ENCODE measurements at places on chromosomes 4 and X.

- peak; percentile 85 for DNase-seq
These were observed at the start of gene ZNF827 for GRCh38 chr4:145938618-145939440. Gene ZNF827, minus strand, starts transcription at chr4:145938823. Its CDS starts 416 bp downstream, at chr4:145938407.

DNA sequence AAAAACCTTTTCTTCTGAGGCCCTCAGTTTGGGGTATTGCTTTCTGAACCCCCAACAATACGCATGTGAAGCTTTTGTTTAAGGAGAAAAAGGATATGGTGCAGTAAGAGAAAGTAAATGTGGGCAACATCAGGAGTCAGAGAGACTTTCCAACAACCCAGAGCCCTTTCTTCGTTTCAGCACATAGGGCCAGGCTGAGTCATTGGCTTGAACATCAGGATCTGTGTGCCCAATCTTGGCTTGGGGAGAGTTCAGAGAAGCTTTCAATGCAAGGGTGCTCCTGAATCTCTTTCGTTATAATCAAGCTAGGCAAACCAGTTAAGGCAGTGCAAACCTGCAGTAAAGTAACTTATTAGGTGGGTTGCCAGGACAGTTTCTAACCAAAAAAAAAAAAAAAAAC, 191.2 kb downstream of the FRMPD4 start:
- DNase-seq, result no peak

DNA sequence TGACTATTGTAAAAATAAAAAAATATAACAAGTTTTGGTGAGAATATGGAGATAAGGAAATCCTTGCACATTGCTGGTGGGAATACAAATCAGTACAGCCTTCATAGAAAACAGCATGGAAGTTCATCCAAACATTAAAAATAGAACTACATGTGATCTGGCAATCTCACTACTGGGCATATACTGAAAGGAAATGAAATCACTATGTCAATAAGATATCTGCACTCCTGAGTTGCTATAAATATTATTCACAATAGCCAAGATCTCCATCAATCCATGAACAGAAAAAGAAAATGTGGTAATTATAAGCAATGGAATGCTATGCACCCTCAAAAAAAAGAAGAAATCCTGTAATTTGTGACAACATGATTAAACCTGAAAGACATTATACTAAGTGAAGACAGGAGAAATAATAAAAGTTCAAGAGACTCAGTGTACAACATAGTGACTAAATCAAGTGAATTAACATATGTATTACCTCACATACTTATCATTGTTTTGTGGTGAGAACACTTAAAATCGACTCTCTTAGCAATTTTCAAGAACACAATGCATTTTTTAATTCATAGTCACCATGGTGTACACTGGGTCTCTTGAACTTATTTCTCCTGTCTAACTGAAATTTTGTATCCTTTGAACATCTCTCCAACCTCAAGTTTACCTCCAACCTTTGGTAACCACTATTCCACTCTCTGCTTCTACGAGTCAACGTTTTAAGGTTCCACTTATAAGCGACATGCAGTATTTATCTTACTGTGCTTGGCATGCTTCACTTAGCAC, 1703.7 kb upstream of the AGA start:
- peak; percentile 3 for DNase-seq

GRCh38 chrX:70504772-70505450, 60.3 kb downstream of the DLG3 start:
- DNase-seq, result no peak

DNA sequence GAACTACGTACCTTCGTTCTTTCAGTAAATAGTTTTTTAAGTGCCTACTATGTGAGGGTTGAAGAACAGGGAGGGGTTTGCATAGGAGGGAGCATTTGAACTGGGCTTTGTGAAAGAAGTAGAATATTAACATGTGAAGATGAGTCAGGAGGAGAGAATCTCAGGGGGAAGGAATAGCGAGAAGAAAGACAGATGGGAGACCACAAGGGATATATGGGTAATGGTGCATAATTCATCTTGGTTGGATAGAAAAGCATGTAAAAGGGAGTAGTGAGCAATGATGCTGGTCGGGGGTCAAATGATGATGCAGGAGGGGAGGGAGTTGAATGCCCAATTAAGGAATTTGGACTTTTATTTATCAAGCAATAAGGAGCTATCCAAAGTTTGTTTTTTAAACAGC, 52.7 kb downstream of the TMEM164 start:
- no peak for DNase-seq

DNA sequence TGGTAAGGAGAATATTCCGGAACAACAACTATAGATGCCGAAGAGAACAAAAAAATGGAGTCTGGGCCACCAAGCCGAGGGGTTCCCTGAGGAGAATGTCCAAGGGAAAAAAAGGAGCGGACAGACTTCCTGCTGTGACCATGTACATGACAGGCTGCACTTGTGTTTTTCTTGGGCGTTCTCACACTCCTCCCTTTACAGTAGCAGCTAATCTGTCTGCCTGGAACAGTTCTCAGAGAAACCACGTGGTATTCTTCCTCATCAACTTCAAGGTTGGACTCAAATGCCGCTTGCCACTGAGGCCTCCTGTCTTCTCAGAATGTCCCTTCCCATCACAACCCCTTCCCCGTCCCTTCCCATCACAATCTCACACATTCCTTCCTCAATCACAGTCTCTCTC, 30.8 kb upstream of the MTNR1A start:
- DNase-seq, result peak; percentile 60

DNA sequence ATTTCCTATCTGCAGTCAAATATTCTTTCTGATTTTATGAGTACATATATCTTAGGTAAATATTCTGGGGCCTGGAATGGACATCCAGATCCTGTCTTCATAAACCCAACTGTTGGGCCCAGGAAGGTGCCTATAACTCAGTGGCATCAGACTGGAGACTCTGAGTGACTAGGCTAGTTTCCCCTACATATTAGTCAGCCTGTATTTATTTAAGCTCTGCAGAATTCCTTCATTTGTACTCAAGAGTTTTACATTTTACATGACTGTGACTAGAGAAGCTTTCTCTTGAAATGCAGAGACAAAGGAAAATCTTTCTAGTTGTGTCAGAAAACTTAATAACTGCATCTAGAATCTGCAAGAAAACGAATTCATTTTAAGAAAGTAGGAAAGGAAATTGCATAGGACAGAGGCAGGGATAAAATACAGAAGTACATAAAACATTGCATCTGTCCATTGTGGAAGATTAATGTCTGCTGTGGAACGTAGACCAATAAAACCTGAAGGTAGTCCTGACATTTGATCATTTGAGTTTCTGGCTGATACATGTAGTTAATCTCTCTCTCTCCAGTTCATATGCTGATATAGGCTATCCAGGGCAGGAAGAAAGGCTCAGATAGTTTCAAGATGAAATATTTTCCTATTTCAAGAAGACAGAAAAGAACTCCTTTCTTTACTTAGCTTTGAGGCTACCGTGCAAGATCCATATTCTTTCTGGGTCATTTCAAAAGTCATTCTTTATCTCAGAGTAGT, 78.2 kb downstream of the OPHN1 start:
- no peak for DNase-seq

- DNase-seq, result peak; percentile 26
These were observed 174.2 kb upstream of the JADE1 start for GRCh38 chr4:128635141-128635954.

DNA sequence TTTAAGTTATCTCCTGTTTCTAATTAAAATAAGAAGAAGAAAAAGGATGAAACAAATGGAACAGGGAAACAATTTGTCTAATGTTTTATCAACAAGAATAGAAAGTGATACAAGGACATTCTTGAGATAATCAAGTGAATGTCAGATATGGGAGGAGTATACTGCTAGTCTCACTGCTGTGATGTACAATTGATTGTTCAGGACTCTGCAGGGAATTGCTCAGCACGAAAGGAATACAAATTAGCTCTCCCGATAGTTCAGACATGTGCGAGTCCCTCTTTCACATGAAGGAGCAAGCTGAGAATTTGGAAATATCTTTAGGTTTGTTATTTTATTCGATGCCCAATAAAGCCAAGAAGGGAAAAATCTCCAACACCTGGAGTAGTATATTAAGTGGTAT, 57.3 kb upstream of the FSTL5 start:
- DNase-seq, result no peak

DNA sequence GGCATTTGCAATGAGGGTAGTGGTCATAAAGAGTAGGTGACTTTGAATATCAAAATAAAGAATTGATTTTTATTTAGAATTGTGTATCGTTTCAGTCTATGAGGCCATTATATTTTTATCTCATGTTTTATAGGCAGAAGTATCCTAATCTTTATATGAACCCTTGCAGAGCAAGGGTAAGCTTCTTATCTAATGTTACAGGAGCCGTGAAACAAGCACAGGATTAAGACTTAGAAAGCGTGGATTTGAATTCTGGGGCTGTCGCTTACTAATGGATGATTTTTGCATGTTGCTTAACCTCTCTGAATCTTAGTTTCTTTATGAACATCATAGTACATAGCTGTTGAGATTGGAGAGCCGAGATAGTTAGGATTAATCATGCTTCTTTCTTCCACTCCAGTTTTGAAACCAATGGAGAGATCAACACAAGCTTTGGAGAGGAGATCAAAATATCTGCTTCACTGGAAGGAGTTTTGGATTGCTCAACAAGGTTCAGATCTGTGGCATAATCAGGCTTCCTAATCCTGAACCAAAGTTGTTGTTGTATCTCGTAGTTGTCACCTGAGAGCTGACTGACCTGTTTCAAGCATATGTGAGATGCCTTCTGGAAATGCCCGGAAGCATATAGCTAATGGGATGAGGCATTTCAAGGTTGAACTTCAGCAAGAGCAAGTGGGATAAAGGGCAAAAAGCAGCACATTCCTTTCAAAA, 166.9 kb upstream of the GK2 start:
- DNase-seq, result no peak

DNA sequence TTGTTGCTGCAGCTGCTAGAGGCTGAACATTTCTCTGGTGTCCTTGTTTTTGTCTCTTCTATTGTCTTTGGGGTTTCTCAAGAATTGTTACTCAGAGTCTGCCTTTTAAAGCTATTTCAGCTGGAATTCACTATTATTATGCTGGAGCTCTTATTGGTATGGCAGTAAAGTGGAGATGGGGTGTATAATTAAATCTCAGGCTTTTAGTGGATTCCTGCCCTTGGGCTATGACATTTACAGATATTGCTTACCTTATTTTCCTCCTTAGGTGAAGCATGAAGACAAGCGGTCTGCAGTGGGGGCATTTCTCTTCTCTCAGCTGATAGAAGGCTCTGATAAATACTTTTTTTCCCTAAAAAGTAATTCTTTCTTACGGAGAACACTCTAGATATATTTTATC, 1656.6 kb upstream of the IGFBP7 start:
- DNase-seq, result no peak

GRCh38 chr4:123649250-123649644, 252.7 kb downstream of the SPRY1 start:
- peak; percentile 9 for DNase-seq

- peak; percentile 73 for DNase-seq
These were observed 5.8 kb upstream of the CXCL8 start for GRCh38 chr4:73734530-73735001.

DNA sequence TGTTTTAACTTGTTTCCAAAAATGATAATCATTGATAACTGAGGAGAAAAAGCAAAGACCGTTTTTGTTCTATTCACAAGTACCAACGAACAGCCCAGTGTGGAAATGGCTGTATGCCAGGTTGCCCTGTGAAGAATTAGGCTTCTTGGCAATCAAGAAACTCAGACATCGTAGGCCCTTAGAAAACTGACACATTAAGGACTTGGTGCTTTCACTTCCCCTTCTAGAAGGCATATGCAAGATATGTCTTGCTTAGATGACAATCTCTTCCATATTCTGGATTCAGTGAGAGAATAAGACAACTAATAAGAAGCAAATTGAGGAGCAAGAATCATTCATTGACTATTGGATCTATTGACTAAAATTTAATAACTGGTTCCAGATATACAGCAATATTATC, 56.6 kb downstream of the ANAPC10 start:
- DNase-seq, result no peak

DNA sequence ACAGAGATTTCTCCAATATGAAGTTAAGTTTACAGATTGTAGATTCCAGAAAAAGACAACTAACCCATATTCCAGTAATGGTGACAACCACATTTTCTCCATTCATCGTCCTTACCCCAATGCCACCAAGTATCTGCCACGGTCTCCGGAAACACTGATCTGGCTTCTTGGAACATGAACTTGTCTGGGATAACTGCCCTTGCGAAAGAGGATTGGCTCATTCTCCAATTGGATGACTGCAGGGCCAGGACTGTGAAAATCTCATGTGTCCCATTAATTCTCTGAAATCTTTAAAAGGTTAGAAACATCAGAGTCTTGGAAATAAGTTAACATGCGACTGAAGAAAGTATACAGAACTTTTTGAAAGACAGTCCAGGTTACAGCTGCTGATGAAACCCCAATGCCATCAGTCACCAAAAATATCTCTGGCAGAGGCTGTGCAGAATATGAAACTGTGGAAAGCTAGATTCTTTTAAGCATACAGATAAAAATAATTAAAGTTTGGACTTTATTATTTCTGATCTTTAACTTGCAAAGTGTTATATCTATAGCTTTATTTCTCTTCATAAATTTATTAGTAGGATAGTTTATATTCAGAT, 496.9 kb downstream of the PPARGC1A start:
- no peak for DNase-seq

GRCh38 chrX:308821-309520, 9.6 kb downstream of the GTPBP6 start:
- DNase-seq, result no peak

DNA sequence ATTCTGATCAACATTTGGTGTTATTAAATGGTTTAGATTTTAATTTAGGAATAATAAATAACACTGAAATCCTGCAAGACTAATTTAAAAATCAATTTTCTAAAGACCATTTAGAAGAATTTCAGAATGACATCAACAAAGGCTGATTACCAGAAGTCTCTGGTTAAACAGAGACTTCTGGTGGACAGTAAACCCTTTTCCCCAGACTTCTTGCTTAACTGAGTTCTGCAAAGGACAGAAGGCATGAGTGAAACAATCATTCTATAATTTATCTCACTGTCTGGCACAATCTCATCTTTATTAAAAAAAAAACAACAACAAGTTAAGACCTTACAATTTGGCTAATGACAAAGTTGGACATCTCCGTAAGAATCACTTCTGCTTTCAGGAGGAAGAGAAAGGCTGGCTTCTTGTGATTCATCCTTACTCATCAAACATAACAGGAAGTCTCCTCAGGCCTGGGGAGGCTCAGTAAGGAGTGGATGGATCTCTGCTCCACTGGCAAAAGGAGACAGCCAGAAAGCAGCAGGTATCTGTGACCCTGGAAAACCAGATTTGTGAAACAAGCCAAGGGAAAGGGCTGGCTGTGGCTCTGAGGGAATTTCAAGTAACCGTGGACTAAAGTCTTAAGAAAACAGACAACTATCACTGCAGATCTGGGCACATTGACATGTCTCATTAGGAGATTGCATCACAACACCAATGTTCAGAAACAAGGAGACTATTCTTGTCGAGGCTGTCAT, 908 bp upstream of the TLR6 start:
- DNase-seq, result peak; percentile 94

DNA sequence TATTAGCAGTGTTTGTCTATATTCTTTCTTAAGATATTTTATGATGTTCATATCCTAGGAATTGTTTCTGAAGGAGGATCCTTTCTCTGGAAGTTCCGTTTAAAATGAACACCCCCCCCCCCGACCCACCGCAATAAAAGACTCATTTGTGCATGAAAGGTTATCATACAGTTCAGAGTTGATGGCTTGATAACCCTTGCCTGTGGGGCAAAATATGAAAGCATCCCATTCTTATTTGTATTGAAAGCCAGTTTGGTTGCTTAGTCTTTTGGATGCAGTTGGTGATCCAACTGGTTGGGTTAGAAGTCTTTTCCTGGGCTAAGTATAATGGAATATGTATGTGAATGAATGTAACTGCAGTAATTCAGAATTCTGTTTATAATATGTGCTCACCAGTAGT, 8.3 kb downstream of the INTS6L start:
- no peak for DNase-seq
